ENCODE measurements at places on chromosomes 1 and 21.

DNA sequence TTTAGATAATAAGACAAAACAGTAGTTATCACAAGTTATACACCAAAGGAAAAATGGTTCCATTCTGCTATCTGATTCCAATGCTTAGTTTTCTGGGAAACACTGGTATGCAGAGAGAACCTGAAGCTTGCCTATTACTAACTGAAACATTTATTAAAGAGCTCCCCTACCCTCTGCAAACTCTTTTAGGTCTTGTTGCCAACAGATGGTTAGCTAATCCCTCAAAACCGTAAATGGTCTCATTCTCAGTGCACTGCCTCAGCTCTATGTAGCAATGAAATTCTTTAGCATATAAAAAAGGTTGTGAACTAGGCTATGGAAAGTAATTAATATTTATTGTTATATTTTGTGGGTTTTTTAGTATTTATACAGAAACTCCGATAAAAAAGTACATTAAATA, 20.4 kb downstream of the C21orf91 start:
- no peak for DNase-seq

GRCh38 chr1:22685591-22686059, 25.0 kb upstream of the EPHB2 start:
- DNase-seq, result no peak

- DNase-seq, result no peak
These were observed 2.2 kb upstream of the POFUT2 start for GRCh38 chr21:45289655-45290515.

DNA sequence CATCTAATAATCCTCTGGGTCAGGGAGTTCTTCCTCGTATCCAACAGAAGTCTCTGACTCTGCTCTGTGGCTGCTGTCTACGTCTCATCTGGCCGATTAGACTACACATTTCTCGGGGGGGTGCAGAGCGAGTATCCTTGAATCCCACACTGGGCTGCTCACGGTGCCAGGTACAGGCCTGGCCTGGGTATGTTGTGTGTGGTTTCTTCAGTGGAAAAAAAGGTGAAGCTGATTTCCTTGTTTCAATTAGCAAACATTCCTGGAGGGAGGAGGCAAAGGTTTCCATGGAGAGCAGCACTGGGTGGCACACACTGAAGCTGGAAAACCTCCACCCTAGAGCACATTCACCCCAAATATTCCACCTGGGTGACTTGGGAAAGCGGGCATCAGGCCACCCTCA, 2.0 kb upstream of the RAB7B start:
- DNase-seq, result no peak

- no peak for DNase-seq
These were observed 267.4 kb downstream of the CAMTA1 start for GRCh38 chr1:7052701-7053100.

- DNase-seq, result no peak
These were observed 758 bp downstream of the DEPDC1 start for GRCh38 chr1:68495968-68496679.

DNA sequence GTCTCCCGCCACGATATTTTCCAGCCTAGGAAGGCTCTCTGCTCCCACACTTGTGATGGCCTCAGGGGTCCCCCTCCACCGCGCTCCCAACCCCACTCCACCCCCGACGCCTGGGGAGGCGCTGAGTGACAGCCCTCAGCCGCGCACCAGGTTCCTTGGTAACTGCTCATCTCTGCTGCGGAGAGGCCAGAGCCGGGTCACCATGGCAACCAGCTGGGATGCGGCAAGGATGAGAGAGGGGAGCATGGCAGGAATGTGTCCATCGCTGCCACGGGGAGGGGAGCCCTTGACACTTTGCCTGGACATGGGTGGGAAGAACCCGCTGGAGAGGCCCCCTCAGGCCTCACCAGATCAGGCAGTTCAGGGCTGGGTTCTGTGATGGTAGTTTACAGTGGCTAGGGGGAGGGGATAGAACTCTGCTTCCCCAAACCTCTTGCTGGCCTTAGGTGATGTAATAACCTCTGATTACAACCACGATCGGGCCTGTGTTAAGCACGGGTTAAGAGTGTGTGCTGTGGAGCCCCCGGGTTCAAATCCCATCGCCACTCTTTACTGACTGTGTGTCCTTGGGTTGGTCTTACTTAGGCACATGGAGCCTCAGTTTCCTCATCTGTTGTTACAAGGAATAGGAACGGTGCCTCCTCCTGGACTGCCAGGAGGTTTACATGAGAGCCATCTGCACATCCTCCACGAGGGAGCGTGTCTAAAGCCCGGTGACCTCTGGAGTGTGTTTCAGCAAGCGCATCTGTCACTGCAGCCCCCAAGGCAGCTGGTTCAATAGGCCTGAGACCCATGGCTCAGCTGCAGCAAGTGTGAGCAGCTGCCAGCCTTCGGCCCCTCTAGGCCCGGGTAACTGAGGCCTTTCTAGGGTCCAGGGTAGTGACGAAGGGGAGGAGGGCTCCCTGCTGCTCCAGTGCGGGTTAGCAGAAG, 6.3 kb downstream of the KIF17 start:
- no peak for DNase-seq

DNA sequence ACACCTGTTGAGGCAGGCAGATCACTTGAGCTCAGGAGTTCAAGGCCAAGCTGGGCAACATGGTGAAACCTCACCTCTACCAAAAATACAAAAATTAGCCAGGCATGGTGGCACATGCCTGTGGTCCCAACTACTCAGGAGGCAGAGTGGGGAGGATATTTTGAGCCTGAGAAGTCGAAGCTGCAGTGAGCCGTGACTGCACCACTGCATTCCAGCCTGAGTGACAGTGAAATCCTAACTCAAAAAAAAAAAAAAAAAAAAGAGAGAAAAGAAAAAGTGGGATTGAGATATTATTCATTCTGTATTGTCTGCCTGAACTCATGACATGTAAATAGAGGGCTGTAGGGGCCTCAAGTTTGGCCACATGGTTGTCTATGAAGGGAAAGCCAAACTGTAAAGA, 37.3 kb downstream of the WNT2B start:
- no peak for DNase-seq

DNA sequence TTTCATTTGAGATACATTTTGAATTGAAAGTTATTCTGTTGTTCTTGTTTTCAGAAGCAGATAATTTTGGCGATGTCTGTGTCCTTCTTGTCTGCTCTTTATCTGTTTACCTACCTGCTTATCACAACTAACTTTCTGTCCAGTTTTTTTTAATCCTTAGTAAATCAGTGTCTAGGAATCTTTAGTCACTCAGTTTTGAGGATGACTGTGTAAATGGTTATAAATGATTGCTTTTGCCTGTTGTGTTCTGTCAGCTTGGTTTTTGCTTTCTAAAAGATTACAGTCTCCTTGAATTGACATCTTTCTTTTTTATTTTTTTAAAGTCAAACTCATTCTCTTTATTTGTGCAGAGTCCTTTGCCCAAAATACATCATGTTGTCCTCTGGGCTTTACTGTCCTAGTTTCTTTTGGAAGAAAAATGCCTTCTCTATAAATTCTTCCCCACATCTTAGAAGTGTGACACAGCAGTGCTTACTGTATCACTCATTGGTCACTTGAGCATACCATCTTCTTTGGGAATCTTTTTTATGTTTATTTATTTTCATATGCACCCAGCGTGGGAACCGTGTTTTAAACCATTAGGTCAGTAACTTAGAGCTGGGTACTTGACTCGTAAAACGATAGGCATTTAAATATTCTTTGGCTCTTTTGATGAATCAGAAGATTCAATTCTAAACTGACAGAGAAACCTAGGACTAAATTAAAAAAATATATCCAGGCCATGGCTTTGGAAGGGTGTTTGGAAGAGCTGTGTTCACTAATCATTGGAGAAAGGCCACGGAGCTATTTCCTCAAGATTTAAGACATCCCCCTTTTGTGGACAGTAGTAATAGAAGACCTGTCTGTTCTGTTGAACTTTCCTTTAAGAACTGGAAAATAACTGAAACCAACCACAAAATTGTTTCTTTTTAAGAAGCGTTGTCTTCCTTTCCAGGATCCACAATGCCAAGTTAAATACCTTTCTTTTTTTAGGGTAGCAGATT, 20.9 kb downstream of the LAMC1 start:
- DNase-seq, result no peak

DNA sequence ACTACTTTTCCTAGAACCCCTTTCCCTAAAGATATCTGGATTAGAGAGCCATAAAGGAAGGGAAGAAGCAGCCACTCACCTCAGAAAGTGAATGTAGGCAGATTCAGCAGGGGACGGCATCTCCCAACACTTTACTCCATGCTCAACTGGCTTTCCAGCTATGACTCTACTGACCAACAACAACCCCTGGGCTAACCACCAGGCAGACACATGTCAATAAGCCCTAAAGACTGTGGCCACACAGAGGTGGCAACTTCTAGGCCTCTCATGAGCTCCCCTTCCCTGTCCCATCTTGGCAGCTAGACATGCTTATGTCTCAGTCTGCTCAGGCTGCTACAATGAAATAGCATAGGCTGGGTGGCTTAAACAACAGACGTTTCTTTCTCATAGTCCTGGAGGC, 214.0 kb upstream of the ZP4 start:
- DNase-seq, result no peak

- no peak for DNase-seq
These were observed 470 bp downstream of the HSD11B1 start for GRCh38 chr1:209705033-209705598.

- peak; percentile 79 for DNase-seq
These were observed 1.6 kb downstream of the ERVH48-1 start for GRCh38 chr21:42923553-42924432.

DNA sequence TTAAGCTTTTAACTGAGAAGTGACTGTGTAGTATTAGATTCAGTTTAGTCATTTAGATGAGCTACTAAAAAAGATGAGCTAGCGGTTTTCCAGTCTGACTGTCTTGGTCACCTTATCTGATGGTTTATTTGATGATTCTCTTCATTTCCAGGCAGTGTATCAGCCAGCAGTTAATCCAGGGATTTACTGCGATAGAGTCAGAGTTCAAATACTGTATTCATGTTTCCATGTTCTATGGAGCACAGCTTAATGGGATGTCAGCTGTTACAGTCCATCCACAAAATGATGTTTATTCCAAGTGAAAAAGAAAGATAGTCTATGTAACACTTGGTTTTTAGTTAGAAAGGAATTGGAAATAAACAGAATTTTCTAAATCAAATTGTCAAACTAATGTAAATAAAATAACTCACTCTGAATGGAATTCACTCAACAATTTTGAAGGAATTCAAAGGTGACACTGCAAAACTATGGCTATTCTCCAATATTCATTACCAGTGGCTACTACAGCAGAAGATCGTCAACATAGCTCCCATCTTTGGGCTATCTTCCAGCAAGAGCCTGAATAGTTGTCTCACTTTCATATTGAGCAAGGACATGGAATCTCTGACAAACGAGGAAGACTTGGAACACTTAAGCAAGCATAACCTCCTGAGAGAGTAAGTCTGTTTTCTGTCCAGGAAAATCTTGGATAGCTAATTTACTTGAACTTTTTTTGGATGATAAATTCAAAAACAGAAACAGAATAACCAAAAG, 54.6 kb upstream of the DPT start:
- DNase-seq, result no peak

GRCh38 chr1:41936107-41936506, 17.4 kb upstream of the HIVEP3 start:
- no peak for DNase-seq

DNA sequence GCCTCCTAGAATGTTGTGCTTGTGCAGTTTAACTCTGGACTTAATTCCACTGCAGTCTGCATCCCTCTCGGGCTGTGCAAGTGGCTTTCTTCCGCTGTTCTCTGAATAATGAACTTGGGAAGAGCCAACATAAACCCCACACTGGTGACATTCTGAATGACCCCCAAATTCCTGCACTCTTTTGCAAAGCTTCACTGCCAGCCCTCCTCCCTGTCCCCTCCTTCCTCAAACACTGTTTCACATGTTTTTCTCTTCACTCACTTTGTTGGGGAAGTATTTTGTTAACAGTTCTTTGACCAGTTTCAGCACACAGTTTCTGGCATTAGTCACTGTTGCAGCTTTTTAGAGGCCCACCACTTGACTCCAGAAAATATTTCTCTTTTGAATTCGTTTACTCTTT, 39.7 kb downstream of the GNG12 start:
- DNase-seq, result no peak

GRCh38 chr1:109547463-109548320, 723 bp upstream of the GNAI3 start:
- DNase-seq, result no peak
